ENCODE measurements at places on chromosomes 3 and 15.
A peak's percentile ranks its signal among the peaks of the same experiment; 100 is the strongest.

GRCh38 chr3:190586631-190587011 is 72.7 kb downstream of the IL1RAP start:
- DNase-seq: peak; percentile 30

- DNase-seq: no peak
Observed at GRCh38 chr3:190531406-190531805, 17.5 kb downstream of the IL1RAP start.

GRCh38 chr3:103057003-103057402 is 622.2 kb downstream of the ZPLD1 start:
- no peak for DNase-seq

DNA sequence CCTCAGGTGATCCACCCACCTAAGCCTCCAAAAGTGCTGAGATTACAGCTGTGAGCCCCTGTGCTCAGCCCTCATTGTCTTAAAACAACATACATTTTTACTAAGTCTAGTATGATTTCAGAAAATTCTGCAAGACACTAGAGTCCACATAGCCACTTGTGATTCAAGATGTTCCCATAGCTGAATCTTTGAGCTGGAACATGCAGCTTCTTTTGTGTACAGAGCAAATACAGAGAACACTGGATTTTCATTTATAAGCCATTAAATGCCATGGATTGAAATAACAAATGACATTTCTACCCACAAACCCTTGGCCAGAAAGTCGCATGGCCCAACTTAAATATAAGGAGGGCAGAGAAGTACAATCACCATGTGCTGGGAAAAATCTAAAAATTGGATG is 1489.2 kb upstream of the GBE1 start:
- DNase-seq: no peak

DNA sequence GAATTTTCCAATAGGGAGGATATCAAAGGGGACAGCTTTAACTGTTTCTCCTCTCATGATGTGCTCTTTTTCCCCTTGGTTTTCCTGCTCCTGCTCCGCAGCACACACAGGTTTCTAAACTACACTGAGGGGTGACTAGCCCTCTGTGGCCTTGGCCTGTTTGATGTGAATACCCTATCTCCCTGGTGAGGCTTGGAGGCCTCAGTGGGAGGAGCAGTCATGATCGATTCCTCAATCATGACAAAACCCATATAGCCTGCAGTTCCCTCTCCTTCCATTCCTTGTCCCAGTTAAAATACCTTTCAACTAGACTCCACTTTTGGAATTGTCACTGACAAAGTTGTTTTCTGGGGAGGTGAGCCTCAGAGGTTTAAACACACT is 24.0 kb upstream of the USP3 start:
- DNase-seq: no peak

- DNase-seq: peak; percentile 59
Observed at GRCh38 chr15:85381850-85382751, 1.7 kb downstream of the AKAP13 start.

DNA sequence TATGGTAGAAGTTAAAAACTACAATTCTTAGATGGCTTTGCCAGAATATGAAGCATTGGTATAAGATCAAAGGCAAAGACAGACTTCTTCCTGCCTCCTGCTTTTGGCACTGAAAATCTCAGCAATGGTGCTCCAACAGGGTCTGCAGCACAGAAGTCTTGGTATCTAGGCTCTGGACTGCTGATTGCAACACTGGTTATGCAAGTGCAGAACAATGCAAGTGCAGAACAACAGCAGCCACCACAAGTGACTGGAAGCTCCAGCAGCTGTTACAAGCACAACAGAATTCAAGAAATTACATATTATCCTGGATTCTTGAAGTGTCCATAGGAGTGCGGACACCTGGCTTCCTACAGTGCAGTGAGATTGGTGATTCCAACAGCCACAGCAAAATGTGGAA is 33.7 kb downstream of the ZBTB20 start:
- no peak for DNase-seq

- DNase-seq: no peak
Observed at GRCh38 chr3:96657710-96658109, 156.7 kb upstream of the EPHA6 start.

DNA sequence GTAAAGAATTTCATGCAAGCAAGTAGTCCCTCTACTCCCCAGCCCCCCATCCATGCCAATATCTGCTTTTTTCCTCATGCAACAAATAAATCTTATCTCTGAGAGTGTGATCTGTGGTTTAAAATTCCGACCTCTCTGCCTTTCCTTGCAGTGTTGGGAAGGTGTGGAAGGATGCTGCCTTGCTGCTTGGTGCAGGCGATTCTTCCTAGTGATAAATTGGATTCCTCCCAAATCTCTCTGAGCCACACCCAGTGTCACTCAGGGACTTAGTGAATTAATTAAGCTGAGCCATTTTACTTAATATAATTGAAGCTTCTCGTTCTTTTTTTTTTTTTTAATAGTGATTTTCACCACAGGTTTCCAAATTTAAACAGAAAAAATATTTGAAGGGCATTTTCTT is 3.4 kb downstream of the GAP43 start:
- no peak for DNase-seq

DNA sequence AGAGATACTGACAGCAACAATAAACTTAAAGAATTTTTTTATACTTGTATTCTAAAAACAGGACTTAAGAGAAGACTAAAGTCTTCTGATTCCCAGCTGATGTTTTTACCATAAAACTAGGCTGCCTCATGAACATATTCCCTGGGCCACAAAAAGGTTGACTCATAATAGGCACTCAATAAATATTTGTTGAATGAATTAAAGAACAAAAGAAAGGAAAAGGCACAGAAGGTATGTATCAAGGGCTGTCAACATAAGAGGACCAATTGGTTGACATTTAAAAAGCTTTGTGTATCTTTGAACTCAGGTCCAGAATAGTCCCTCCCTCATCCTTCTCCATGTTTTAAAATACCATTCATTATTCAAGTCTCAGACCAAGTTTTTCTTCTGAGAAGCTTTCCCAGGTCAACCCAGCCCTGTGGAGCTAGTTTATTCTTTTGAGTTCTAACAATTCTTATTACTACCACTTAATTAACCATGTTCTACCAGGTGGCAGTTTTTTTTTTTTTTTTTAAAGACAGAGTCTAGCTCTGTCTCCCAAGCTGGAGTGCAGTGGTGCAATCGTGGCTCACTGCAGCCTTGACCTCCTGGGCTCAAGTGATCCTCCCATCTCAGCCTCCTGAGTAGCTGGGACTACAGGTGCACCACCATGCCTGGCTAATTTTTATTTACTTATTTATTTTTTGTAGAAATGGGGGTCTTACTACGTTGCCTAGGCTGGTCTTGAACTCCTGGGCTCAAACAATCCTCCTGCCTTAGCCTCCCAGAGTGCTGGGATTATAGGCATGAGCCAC is 17.5 kb upstream of the ARHGEF3 start:
- DNase-seq: no peak

- no peak for DNase-seq
Observed at GRCh38 chr3:98259-98654, 98.3 kb upstream of the CHL1 start.

- no peak for DNase-seq
Observed at GRCh38 chr15:77506311-77507142, 85.8 kb downstream of the HMG20A start.

GRCh38 chr3:88188436-88188835 is 38.7 kb downstream of the C3orf38 start:
- DNase-seq: no peak

- no peak for DNase-seq
Observed at GRCh38 chr3:14305324-14305723, 97.1 kb upstream of the SLC6A6 start.

DNA sequence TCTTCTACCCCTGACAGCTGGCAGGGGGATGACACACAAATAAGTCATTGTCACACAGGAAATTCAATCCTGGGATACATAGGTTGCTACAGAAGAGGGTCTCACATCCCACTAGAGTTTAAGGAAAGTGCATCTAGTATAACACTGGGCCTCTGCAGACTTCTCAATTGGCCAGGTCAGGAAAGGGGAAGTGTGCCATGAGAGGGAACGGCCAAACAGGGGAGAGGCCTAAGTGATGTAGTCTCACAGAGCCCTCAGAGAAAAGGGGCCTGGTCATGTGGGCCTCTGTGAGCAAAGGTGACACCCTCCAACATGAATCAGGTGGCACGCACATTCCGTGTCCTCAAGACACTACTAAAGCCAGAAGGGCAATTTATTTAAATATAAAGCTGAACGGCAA is 11.2 kb downstream of the ZXDC start:
- no peak for DNase-seq

- no peak for DNase-seq
Observed at GRCh38 chr15:88918738-88919137, 5.6 kb upstream of the MFGE8 start.

GRCh38 chr15:68059630-68060029 is 5.5 kb downstream of the PIAS1 start:
- DNase-seq: no peak

- no peak for DNase-seq
Observed at GRCh38 chr3:188259596-188259995, 105.6 kb downstream of the LPP start.

- no peak for DNase-seq
Observed at GRCh38 chr15:51585986-51586385, 36.6 kb downstream of the DMXL2 start.

DNA sequence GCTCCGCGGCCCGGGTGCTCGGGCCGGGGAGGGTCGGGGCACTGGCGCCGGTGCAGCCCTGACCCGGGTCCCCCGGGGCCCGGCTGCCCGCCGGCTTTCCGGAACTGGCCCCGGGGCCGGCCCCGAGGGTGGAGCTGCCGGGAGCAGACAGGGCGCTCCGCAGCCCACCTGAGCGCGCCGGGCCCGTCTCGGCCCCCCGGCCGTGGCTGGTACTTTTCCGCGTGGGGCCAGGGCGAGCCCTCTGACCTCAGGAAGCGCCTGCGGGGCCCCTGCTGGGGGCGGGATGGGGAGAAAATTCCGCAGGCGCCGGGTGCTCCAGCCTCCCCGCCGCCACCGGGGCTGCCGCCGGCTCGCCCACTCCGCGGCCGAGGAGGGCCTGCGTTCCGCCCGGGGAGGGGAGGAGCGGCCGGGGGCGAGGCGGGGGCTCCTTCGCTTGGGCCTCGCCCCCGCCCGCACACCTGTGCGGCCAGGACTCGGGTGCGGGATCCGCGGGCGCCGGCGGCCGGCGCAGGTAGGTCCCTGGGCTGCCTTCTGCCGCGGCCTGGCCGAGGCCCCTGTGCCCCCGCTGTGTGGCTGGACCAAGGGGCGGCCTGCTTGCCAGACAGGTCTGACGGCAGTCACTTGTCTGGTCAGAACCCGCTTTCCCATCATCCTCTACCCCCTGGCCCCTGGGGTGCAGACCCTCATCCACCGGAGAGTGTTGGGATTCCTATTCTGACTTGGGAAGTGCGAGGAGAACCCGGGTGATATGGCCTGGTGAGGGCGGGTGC is 3.5 kb downstream of the FURIN start:
- no peak for DNase-seq

- no peak for DNase-seq
Observed at GRCh38 chr3:31371484-31372177, 161.1 kb upstream of the STT3B start.

DNA sequence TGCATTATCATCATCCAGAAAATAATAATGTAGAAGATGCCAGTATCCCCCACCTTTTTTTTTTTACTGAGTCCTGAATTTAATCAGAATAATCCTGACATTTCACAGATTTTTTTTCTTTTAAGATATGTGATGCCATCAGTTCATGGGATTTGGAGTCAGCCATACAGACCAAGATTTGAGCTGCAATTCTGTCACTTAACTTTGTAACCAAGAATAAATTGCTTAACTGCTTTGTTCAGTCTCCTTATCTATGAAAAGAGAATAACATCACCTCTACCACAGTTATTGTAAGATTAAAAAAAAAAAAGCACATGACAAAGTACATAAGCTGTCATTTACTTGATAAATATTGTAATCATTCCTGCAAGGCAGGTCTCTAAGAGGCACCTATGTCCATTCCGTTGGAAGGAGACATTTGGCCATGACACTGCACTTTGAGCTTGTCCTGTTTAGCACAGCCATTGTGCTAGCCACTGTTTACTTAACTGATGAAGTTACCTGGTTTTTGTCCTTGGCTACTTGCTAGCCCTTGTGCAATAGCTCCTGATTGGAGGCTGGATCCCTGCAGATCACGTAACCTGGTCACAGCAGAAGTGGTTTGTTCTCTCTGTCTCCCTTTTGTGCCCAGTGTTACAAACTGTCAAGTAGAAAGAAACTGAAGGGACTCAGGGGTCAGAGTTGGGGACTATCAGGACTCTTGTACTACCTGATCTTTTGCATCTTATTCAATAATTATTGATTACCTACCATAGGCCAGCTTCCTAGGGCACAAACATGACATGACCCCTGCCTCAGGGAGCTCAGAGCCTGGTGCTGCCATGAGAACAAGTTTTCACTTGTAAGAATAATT is 306.0 kb downstream of the WDR72 start:
- DNase-seq: no peak

- no peak for DNase-seq
Observed at GRCh38 chr3:11523572-11524101, 120.1 kb downstream of the VGLL4 start.

GRCh38 chr3:107781253-107781652 is 258.5 kb downstream of the BBX start:
- no peak for DNase-seq

- DNase-seq: peak; percentile 36
Observed at GRCh38 chr3:72309661-72310418, 524.9 kb upstream of the PROK2 start.

- DNase-seq: peak; percentile 54
Observed at GRCh38 chr3:43288366-43288765, 2.0 kb downstream of the SNRK start.

DNA sequence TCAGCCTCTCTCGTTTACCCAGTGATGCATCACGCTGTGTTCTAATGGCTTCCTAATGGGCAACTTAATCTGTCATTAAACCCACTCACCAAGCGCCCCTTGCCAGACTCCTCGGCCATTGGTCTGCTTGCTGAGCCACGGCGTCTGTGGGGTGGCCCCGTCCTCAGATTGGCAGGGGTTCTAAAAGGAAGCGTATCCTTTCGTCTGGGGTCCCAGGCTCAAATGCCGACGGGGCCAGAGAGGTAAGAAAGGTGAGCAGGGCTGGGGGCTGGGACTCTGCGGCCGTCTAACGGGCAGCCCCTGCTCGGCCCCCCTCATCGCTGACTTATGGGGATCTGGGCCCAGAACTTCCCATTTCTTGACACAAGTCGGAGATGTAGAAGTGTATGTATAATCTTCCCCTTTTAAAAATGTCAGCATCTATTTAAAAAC is 315.1 kb upstream of the PROK2 start:
- no peak for DNase-seq
